ENCODE measurements at places on chromosomes 6 and 20.

GRCh38 chr6:45502456-45502855, 124.7 kb upstream of the SUPT3H start:
- no peak for DNase-seq

GRCh38 chr6:170099387-170099786, 191.5 kb downstream of the DLL1 start:
- DNase-seq = no peak

GRCh38 chr20:32970115-32970972, 33.9 kb downstream of the SUN5 start:
- no peak for DNase-seq

DNA sequence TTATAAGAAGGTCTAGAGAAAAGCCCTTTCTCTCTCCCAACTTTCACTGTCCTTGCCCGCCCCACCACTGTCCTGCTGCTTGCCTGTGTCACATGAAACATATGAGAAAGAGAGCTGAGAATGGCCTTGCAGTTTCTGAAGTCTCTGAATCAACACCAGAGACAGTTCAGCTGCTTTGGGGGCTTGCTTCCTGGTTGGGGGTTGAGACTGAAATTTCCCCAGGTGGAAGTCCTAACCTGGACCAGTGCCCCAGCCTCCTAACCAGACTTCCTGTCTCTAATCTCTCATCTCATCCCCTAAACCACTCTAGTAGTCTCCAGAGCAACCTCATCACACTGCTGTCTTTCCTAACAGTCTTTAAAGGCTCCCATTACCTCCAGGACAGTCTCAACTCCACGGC, 10.7 kb downstream of the TRAM2 start:
- no peak for DNase-seq

DNA sequence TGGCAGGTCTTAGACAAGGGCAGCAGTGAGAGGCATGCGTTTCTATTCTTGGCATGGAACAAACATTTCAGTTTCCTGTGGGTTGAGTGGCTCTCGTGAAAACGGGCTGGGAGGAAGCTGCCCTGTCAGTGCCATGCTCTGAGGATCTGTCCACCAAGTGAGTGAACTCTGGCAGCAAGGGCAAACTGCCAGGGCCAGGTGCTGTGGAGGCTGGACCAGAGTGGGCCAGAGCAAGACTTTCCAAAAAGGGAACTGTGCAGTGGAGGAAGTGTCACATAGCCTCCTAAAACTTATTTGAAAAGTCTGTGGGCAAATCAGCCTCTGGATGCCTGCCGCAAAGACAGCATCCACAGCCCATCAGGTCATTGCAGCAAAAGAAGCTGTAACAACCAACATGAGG, 44.2 kb upstream of the TAB2 start:
- DNase-seq = no peak

DNA sequence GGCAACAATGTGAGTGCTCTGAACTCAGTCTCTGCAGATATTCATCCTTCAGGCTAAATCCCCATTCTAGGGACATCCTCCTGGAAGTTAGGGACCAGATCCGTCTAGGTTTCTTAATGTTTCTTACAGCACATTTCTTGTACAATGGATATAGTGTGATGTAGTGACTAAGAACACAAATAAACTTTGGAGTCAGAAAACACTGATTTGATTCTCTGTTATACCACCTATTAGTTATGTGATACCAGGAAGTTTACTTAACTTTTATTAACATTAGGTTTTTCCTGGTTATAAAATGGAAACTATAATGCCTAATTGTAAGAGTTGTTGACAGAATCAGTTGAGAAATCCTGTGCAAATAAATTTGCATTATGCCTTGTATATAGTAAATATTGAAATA, 57.6 kb upstream of the KCNQ5 start:
- DNase-seq = no peak

DNA sequence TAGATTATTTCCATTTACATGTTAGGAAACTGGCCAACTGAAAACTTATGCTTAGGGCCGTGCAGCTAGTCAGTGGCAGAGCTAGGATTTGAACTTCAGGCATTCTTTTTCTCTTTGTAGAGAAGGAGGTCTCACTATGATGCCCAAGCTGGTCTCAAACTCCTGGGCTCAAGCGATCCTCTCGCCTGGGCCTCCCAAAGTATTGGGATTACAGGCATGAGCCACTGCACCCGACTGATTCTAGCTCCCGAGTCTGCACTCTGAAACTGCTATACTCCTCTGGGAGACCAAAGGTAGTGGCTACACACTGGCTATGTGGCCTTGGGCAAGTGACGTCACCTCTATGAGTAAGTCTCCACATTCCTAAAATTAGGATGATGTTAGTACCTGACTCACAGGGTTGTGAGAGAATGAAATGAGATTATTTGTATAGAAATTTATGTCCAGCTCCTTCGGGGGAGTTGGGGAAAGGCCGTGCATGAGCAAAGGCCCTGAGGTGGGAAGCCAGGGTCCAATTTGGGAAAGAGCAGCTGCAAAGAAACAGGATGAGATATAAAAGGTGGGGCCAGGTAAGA, 6.4 kb downstream of the PLTP start:
- no peak for DNase-seq

DNA sequence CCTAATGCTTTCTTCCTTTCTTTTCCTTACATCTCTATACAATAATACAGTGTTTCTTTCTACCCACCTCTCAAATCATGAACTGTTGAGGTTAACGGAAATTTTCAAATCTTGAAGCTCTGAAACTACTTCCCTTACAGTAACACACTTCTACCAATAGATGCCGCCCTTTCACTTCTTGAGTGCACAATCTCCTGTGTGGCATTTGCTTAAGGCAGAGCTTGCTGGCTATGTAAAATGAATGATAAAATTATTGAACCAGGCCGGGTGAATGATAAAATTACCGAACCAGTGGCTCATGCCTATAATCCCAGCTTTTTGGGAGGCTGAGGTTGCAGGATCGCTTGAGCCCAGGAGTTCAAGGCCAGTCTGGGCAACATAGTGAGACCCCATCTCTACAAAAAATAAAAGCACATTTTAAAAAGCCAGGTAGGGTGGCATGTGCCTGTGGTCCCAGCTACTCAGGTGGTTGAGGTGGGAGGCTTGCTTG, 56.8 kb downstream of the KCNS1 start:
- DNase-seq = peak; percentile 80

- DNase-seq = no peak
These were observed 632.2 kb downstream of the COL12A1 start for GRCh38 chr6:74573613-74574012.

DNA sequence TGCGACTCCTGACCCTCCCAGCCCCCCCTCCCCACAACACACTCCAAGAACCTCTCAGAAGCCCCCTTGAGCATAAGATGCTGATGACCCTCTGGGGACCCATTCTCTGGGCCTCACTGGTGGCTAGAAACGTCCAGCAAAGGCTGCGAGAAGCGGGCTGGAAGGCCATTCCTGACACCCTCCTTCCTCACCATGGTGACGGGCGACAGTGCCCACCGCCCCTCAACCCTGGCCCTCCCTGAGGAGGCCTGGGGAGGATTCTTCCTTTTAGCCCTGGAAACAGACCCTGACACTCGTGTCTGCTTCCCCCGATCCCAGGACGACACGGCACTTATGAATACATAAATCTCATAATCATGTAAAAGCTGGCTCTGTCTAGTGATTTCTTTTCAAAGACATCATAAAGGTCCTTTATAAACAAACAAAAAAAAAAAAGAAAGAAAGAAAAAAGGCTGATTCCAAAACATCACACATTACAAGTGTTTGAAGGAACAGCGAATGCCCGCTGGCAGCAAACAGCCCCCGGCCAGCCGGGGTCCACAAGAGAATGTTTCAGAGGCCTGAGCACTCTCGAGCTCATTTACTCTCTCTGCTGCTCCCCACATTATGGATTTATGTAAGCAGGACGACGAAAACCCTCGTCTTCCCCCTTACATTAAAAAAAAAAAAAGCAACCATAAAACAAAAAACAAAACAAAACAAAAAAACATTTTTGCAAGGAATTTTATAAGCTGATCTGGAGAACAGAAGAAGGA, 40.7 kb downstream of the PREX1 start:
- no peak for DNase-seq

GRCh38 chr20:23320317-23320716, 30.3 kb upstream of the NXT1 start:
- peak; percentile 6 for DNase-seq

DNA sequence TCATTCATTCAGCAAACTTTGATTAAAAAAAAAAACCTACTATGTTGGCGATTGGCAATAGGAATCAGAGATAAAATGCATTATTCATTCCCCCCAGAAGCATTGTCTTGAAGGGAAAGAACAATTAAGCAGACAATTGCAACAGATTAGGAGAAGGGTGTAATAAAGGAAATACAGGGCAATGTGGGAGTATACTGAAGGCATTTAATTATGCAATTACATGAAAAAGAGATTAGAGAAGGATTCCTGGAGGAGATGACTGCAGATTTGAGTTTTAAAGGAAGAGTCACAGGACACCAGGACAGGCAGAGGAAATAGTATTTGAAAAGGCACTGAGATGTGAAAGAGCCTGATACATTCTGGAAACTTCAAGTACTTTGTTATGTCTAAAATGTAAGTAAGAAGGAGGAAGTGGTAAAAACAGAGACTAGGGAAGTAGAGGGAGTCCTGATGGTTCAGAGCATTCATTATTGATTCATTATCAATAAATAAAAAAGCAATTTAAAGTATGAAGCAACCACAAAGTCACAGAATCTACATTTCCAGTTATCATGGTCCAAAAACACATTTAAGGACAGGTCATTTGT, 43.7 kb downstream of the THEMIS start:
- DNase-seq = no peak

- no peak for DNase-seq
These were observed 67.9 kb downstream of the POPDC3 start for GRCh38 chr6:105111871-105112270.

DNA sequence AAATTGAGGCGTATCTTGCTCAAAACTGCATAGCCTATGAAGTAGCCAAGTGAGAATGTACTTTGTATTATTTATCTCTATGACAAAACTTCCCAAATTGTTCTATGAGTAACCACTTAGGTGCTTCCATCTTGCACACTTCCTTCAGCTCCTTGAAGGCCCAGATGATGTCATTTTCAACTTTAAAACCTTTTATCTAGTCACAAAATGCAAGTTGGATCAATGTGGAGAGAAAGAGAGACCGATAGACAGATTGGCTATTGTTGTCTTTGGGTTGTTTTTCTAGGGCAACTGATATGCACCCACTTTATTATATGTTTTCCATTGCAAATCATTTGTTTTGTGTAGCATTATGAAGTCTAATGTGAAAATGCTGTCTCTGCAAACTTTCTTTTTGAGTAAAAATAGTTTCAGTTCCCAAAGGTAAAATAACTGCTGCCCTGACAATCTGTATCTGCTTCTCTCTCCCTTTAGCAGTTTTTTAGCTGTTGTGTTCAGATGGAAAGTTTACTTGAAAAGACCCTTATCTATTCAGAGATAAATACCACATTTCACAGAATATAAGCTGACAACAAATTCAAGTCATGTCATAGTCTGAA, 73.7 kb upstream of the CITED2 start:
- no peak for DNase-seq

DNA sequence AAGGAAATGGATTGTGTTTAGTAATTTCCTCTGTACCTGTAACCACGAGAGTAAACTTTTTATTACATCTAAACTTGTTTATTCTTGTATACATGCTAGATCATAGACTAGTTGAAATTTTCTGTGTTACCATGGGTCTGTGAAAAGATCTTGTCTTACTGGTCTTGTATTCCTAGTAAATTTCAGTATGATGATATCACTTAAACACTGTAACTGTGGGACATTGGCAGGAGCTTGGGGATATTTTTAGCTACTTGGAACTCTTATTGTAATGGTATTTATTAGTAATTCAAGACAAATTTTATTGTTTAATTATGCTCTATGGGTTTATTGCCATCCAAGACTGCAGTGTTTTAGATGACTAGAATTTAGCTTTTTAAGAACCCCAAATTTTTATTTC, 25.9 kb upstream of the TULP4 start:
- no peak for DNase-seq

- DNase-seq = no peak
These were observed 25.7 kb downstream of the HIVEP1 start for GRCh38 chr6:12037798-12038197.

DNA sequence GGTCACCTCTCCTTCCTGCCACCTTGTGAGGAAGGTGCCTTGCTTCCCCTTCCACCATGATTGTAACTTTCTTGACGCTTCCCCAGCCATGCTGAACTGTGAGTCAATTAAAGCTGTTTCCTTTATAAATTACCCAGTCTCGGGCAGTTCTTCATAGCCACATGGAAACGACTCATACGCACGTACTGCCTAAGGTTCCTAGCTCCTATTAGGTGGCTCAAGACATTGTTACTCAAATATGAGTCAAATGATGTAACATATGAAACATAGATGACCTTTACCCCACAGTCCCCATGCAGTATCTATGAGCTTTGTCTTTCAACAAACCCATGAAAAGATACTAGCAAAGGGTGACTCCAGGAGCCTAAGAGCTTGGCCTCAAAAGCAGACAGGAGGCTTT, 98.3 kb downstream of the SIM1 start:
- no peak for DNase-seq

- DNase-seq = no peak
These were observed 87.6 kb downstream of the ERMARD start for GRCh38 chr6:169839029-169839481.

DNA sequence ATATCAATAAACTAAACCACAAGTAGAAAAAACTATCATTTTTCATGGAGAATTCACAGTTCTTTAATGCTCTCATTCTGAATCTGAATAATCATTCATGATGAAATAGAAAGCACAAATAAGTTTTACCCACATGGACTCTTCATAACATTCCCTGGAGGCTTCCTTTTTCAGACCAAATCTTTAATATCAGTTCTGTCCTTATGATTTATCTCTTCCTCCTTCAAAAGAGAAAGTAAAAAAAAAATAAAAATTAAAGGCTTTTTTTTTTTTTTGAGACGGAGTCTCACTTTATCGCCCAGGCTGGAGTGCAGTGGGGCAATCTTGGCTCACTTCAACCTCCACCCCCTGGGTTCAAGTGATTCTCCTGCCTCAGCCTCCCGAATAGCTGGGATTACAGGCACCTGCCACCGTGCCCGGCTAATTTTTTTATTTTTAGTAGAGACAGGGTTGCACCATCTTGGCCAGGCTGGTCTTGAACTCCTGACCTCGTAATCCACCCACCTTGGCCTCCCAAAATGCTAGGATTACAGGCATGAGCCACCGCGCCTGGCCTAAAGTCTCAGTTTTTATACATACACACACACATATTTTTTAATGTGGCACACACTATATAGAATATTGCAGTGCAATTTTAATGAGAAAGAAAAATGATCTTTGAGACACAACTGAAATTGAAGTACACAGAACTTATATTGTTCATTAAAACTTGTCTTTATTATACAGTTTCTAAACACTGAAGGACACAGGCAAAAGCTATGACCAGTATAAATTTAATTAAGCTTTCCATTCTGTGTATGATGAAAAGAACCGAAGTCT, 31.9 kb upstream of the ZNF217 start:
- no peak for DNase-seq

Measured in NCI-H146 (cell line).